ENCODE measurements at places on chromosomes 4 and X.

- peak; percentile 20 for DNase-seq
Measured at GRCh38 chr4:152348670-152349069, 187.2 kb downstream of the FBXW7 start.

DNA sequence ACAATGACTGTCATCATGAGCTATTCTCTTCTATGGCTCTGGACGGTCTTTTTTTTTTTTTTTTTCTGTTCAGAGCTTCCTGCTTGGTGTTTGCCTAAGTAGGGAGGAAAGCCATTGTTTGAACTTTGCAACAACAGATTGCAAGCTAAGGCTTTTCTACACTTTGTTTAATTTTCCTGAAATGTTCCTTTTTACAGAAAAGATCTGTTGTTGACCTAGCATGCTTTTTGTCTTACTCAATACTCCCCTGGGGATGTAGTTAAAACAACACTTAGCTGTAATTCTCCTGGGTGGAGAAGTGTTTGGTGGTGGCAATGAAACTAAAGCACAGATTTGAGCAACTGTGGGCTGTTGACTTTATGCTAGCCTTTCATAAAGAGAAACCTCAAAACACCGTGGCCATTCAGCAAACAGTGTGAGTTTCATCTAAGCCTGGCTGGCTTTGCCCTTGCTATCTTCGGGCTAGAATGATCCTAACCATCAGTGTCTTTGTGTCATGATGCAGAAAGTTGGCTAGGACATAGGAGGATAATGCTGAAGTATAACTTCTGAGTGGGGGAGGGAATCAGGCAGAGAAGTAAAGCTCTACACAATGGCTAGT, 110.5 kb downstream of the ANXA3 start:
- DNase-seq, result no peak

- DNase-seq, result no peak
Measured at GRCh38 chr4:19831644-19832285, 419.9 kb upstream of the SLIT2 start.

DNA sequence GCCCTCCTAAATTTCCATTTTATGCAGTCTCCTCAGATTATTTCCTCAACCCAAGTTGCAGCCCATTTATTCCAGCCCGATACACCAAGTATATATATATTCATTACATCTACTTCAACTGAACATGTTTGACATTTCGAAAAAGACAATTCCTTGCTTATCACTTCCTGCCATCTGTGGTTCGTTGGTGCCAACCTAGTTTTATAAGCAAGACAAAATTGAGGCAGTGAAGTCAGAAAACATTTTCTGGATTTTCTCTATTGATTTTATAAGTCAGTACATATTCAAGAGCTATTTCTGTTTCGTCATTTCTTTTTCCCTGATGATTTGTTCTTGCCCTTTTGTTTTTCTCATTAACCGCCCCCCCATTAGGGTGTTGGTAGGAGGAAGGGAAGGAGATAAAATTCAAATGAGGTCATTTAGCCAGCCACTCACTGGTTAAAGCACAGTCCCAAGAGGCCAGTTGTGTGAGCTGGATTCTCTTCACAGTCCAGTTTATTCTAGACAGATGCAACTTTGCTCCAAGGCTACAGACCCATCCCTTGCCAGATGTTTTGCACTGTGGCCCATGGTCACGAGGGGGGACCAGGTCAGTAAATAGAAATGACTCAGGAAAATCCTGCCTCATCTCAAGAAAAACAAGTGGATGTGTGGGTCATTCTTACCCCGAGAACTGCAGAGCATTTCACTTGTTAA, 20.3 kb upstream of the VEGFD start:
- DNase-seq, result peak; percentile 23

DNA sequence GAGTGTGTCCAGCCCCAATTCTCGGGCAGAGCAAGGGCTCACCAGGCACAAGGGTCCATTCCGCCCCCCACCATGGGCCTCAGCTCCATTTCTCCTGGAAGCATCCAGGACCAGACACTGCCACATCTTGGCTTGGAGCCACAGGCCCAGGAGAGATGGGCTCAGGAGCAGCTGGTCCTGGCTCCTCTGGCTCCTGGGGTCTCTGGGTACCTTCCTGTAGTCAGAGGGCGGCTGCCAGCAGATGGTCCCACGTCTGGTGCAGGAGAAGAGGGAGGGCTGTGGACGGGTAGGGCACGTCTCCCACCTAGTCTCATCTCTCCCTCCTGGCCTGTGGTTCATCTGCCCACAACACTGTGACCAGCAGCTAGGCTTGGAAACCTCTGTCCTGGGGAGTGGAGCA, 8.0 kb downstream of the ATP2B3 start:
- no peak for DNase-seq

DNA sequence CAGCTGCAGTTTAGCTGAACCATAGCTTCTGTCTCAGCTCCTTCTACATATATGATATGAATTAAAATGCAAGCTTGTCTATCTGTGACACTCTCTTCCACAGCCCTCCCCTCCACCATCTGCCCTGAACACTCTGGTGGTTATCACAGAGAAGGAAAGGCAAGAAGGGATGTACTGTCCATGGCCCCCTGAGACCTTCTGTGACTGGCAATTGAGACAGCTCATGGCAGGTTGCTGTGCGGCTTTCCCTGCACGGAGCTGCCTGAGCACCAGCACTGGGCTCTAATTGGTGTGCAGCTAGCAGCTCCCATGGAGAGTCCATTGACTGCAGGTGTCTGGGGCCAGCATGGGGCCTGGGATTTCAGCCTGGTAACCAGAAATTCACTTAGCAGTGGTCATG, 109.8 kb upstream of the ANXA3 start:
- no peak for DNase-seq

- no peak for DNase-seq
Measured at GRCh38 chr4:166422475-166422874, 549.4 kb downstream of the TLL1 start.

- DNase-seq, result no peak
Measured at GRCh38 chr4:102647117-102647516, 113.7 kb downstream of the MANBA start.

GRCh38 chr4:99389606-99390005, 37.1 kb upstream of the ADH1C start:
- no peak for DNase-seq

DNA sequence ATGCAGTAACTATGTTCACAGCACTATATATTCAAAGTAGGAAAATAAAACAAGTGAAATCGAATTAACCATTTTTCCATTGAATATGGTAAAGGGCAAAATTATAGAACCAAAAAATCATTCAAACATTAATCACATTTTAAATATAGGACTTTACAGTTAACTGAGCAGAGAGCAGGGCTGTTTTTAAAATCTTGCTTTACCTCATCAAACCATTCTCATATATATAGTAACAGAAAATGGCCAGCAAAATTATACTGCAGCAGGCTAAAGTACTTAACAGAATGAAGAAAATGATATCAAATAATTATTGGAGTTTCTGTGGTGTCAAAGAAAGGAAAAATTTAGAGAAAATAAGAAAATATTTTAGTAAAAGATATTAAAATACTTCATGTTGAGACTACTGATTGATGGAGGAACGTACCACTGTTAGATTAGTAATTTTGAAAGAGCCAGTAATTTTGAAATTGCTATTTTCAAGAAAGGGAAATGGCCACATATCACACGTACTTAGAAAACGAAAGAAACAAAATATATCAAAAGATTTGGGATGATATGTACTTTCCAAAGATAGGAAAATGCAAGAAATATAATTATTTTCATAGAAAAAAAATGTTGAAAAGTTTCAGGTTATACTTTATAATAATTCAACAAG, 813.7 kb downstream of the DMD start:
- no peak for DNase-seq

GRCh38 chr4:147846318-147847155, 114.6 kb downstream of the ARHGAP10 start:
- no peak for DNase-seq

DNA sequence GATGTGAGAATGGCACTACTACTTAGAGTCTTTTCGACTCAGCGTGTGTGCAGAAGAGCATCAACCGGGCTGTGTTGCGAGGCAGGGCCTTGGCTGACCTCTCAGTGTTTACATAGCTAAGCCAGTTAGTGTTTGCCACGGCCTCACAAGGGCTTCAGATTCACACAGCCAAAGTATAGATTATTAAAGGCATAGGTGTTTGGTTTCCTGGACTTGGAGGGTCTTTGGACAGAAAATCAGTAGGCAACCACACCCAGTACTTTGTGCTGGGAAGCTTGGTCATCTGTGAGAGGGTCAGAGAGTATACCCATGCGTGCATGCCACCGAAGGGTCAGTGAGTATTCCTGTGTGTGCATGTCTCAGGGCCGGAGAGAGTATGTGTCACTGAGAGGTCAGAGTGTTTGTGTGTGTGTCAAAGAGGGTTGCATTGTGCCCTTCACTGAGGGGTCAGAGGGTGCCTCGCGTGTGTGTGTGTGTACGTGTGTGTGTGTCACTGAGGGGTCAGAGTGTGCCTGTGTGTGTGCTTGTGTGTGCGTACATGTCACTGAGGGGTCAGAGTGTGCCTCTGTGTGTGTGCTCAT, 69.7 kb upstream of the MSANTD1 start:
- no peak for DNase-seq

GRCh38 chr4:22356987-22357596, 158.8 kb downstream of the ADGRA3 start:
- DNase-seq, result peak; percentile 23

DNA sequence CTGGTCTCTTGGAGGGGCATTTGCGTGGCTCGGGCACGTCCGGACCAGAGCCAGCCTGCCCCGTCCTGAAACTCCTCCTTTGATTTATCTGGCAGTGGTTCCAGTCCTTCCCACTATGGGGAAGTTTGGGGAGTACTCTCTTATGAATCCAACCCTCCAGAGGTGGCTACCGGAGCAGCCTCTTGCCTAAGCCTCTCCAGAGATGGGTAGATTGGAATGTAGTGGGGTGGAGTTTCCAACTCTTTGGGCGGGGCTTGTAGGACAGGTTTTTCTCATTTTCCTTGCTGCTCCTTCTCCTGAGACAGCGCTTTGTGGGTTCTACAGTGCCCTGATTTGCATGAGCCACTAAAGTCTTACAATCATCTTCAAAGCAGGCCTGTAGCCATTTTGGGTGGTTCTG, 60.1 kb upstream of the XAGE1B start:
- no peak for DNase-seq

GRCh38 chr4:73343432-73343831, 60.7 kb upstream of the ALB start:
- no peak for DNase-seq

DNA sequence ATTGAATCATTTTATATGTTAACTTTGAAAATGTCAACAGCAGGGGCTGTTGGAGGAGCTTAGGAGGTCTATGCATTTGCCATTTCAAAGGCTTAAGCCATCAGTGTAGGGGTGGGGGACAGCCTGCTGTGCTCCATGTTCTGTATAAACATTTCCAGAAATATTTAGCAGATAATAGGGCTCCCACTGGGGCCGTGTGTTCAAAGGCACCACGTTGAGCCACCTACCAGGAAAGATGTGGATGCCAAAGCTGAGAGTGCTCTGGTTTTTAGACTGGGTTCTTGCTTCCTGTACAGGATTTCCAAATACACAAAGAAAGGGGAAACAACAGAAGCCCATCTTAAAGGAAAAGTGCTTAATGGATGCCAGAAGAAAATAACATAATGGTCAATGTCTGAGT, 219.5 kb downstream of the CENPC start:
- no peak for DNase-seq

GRCh38 chrX:150051096-150051495, 112.8 kb upstream of the EOLA2 start:
- DNase-seq, result no peak

- no peak for DNase-seq
Measured at GRCh38 chrX:41301438-41301824, 32.5 kb upstream of the DDX3X start.

GRCh38 chrX:47384502-47384901, 14.1 kb downstream of the ZNF157 start:
- peak; percentile 79 for DNase-seq

DNA sequence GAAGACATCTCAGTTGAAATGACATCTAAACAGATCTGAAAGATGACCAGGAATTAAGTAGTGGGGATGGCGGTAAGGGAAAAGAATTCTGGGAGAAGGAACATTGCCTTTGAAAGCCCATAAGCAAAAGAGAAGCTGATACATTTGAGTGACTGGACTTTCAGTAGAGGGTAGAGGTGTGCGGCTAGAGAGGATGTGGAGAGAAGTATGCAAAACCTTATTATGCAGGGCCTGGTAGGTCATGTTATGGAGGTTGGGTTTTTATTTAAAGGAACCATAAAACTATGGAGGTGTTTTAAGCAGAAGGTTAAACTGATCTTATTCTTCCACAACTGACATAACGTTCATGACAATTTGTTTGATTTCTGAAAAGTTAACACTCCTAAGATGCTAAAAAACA, 36.3 kb downstream of the RPS6KA3 start:
- DNase-seq, result no peak

DNA sequence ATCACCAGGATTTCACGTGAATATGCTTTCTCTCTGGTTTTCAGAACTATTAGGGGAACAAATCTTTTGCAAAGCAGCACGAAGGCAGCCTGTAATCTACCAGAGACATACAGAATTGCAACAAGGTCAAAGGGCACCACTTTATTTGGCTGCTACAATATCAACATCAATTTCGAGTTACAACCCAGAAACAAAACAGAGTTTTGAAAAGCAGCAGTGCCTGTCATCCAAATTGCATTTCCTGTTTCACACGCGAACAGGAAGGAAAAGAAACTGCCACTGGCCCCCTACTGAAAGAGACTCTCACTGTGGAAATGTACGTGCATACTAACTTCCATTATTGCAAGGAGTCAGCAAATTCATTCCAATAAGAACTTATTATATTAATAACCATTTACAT, 17.1 kb upstream of the C1QTNF7 start:
- DNase-seq, result no peak

DNA sequence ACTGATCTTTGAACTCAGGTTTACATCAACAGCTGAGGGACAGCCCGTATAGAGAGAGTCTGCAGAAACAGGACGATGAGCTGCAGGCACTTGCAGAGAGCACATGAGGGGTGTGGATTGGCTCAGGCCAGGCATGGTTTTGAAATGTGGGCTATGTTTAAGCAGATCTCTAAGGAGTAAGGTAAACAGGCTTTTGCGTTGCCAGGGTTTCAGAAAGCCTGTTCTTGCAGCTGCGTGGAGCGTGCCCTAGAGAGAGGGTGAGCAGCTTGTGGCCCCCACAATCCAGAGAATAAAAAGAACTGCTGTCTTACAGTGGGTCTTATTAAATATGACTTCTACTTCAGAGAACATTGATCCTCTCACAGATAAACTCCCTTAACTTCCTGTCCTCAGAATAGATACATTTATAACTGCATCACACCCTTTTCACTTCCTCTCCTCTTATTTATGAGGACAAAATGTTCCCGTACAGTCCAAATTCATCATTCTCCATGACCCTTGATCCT, 64.1 kb downstream of the TMA16 start:
- no peak for DNase-seq

DNA sequence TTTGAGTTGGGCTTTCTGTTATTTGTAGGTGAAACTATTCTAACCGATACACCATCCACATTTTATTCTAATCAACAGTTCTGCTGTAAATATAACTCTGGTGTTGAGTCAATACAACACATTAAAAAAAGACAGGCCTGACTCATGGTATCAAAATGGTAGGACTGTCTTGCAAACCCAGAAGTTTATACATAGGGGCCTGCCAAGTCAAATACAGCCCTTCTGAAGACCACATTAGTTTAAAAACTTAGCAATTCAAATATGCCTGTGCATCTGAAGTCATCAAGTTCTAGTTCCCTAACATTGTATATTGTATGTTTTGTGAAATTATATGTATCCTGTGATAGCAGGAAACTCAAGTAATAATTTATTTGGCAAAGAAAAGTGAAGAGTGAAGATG, 24.4 kb upstream of the PDE5A start:
- DNase-seq, result no peak

GRCh38 chrX:23061116-23061515, 61.4 kb downstream of the DDX53 start:
- no peak for DNase-seq

GRCh38 chrX:78103001-78103622, 936 bp upstream of the PGK1 start:
- no peak for DNase-seq
